ENCODE measurements at places on chromosomes 6 and 20.
A peak's percentile ranks its signal among the peaks of the same experiment; 100 is the strongest.

- DNase-seq, result no peak
Measured at GRCh38 chr6:111774346-111774703, 98.9 kb downstream of the FYN start.

- no peak for DNase-seq
Measured at GRCh38 chr6:131755597-131755996, 44.8 kb upstream of the CTAGE9 start.

- peak; percentile 57 for DNase-seq
Measured at GRCh38 chr6:42045538-42046460, 4.5 kb upstream of the TAF8 start.

DNA sequence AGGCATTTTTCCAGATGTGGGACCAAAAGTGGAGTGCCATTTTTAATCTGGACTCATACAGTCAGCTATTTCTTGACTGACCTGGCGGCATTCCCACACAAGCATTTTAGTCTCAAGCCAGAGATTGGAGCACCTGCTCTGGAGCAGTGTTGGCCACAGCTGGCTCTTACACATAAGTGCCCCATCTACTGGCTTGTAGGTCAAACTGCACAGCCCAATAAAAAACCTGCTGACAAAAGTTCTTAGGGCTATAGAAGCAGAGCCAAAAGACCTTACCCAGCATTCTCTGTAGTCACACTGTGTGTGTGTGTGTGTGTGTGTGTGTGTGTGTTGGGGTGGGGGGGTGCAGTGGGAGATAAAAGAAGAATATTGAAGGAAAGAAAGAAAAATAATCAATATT lies 38.6 kb upstream of the SENP6 start:
- DNase-seq, result no peak

DNA sequence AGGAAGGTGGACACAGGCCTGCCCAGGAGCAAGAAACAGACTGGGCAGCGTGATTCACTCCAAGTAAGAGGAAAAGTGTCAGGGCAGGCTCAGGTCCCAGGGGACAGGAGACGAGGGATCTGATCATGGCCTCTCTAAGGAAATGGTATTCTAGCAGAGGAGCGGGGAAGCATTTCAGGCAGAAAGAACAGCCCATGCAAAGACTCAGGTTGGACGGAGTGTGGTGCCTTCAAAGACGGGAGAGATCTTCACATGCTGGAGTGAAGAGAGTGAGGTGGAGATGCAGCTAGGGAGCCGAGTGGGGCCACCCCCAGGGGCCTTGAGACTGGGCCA lies 161.1 kb downstream of the SYCP2 start:
- no peak for DNase-seq

DNA sequence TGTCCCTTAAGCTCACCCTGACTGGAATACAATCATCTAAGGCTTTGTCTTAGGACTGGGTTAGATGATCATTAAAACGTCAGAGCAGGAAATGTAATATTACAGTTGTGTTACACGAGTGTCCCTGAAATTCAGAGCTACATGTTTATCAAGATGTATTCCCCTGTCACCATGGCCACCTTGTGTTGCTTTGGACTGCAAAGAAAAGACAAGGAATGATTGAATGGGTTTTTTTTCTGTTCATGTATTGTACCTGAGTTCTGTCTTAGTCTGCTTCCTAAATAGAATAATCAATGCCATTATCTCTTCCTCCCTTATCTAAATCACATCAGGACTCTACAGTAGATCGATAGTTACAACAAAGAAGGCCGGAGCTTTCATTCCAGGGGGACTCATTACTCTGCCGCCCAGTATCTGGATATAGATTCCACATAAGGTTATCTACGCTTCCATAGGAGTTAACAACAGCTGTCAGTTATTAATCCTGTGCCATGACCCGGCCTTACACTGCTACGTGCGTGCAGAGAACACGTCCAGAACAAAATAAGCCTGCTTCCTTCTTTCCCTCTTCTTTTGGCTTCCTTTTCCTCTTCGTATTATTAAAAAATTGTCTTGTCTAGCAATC lies 274.1 kb upstream of the SASH1 start:
- no peak for DNase-seq

DNA sequence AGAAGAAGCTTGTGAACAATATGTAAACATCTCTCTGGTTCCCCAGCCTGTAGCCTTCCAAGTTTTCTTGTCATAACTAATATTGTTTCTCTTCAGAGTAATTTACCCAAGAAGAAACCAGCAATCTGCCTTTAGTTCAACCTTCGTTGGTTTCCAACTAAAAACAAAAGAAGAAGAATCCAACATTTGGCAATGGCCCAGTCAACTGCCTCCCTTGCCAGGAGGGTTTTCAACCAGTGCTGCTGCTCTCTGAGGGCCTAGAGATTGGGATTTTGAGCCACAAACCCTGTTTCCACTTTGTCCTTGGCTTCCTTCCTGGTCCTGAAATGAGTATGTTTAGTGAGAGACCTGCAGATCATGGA lies 395.8 kb upstream of the CNR1 start:
- no peak for DNase-seq

- no peak for DNase-seq
Measured at GRCh38 chr20:12133553-12133952, 215.9 kb downstream of the BTBD3 start.

DNA sequence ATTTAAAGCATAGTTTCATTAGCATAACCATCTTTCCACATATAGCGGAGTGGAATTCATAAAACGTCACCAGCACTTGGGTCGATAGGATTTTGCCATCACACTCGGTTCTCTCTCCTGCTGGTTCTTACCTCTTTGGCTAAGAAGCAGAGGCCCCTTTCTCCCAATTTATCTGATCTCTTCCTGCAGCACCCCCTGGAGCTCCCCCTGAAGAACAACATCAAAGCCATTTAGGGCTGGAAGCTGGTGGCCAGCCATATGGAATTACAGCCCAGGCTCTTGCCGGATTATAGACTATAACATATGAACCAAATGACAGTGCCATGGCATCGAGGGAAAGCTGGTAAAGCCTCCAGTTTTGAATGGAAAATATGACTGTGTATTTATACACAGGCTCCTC lies 6.4 kb upstream of the KIF6 start:
- DNase-seq, result no peak

DNA sequence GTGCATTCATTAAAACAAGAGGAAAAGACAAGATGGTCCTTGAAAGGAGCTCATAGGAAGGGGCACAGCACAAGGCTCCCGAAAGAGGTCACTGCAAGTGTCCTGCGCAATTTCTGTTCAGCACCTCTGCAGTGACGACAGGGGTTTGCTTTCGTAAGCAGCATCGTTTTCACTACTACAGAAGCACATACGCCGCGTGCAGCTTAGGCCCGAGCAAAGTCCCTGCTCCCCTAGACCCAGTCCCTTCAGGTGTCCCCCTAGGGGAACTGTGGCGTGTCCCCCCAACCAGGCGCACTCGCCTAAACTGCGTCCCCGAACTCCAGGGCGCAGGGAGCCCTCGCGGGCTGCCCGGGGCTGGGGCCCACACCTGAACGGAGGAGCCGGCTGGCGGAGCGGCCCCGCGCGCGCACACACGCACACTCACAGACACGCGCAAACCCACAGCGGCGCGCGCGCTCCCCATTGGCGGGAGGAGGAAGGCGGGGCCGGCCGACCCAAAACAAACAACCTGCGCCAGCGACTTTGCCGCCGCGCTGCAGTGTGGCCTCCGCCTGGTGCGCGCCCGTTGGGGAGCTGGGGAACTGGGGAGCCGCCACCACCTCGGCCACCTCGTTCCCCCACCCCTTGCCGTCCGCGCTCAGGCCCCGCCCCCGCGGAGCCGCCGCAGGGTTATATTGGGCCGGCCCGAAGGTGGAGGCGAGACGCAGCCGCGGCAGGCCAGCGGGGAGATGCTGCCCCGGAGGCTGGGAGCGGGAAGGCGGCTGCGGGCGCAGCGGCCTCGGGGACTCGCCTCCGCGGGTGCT lies at the start of gene FOXQ1:
TSS of gene FOXQ1 (plus strand) at position 699 of the 803 bp plus-strand sequence. CDS start 607 bp downstream, outside the sequence.
- DNase-seq, result no peak

DNA sequence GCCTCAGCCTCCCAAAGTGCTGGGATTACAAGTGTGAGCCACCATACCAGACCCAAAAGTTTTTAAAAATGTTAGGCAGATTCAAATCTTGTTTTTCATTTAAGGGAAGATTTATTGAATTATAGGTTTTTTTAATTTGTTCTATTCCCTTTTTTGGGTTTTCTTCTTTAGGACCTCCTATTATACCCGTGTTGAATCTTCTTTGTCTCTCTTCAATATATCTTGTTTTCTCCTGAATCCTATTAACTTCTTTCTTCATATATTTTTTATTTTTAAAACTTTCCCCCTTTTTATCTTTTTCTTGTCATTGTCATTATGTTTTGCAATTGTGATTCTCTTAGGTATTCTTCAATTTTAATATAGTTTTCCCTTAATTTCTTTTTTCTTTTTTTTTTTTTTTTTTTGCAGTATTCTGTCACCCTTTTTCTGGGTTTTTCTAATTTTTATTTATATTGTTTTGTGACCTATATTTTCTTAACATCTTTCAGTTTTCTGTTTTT lies 45.9 kb upstream of the NOP56 start:
- DNase-seq, result no peak

DNA sequence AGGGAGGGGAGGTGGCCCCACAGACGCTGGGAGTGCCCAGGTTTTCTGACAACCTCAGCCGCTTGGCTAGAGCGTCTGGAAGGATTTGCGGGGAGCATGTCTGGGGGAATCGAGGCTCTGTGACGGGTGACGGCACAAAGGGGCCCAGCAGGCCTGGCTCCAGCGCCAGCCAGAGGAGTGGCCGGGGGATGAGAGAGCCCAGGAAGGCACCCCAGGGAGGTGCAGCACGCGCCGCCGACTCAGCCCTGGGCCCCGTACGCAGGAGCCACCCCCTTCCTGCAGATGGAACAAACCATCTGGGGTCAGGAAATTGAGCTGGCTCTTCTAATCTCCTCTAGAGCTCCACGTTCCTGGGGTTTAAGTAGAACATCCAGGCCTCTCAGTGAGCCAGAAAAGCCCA lies 5.9 kb upstream of the SLCO4A1 start:
- DNase-seq, result no peak

DNA sequence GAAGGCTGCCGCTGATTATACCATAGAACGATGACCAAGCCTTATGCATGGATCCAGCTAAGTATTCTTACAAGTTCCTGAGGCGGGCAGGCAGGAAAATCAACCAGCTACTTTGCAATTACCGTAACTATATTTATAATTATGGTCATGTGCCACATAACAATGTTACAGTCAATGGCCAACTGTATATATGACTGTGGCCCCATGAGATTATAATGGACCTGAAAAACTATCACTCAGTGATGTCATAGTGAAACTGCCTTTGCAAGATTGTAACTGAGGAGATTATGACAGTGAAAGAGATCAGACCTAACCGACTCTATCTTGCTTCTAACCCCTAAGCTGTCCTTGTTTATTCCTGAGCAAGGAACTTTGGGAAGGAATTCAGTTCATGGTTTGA lies 33.1 kb upstream of the FAM135A start:
- no peak for DNase-seq

All from stimulated activated CD8-positive, alpha-beta memory T cell treated with anti-CD3 and anti-CD28 coated beads, Interleukin-15, amount 100 ng/mL, for 1 hour (primary cell).